ENCODE measurements at places on chromosomes 7 and 10.

DNA sequence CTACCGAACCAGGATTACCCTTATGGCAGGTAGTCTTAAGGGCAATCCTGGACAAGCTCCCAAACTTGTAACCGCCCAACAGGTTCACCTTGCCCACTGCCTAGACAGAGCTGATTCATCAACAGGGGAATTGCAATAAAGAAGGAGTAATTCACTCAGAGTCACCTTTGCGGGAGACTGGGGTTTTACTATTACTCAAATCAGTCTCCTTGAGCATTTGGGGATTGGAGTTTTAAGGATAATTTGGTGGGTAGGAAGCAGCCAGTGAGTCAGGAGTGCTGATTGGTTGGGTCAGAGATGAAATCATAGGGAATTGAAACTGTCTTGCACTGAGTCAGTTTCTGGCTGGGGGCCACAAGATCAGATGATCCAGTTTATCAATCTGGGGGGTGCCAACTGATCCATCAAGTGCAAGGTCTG, 25.3 kb downstream of the HK1 start:
- DNase-seq, result no peak

GRCh38 chr10:36256166-36256565, 614.1 kb upstream of the FZD8 start:
- no peak for DNase-seq

- DNase-seq, result no peak
These were observed 35.6 kb upstream of the CNPY1 start for GRCh38 chr7:155581954-155582353.

GRCh38 chr7:128351296-128352152, 7.8 kb upstream of the RBM28 start:
- DNase-seq, result no peak

DNA sequence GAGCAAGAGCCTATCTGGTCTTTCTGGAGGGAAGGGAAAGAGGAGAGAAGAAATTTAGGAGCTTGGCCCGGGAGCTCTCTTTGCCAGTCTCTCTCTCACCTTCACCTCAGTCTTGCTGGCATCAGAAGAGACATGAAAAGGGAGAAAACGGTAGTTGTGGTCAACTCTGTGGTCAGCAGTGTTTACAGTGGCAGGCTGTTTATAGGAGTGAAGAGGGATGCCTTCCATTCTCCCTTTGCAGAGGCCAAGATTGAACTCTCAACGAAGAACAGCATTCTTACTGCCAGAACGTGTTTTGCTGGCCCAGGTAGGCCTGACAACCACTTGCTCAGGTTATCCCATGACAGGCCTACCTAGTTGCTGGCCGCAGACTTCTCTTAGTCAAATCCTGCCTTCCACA, 133.3 kb downstream of the CCDC3 start:
- no peak for DNase-seq

GRCh38 chr10:123567984-123568739, 98.0 kb upstream of the GPR26 start:
- no peak for DNase-seq

DNA sequence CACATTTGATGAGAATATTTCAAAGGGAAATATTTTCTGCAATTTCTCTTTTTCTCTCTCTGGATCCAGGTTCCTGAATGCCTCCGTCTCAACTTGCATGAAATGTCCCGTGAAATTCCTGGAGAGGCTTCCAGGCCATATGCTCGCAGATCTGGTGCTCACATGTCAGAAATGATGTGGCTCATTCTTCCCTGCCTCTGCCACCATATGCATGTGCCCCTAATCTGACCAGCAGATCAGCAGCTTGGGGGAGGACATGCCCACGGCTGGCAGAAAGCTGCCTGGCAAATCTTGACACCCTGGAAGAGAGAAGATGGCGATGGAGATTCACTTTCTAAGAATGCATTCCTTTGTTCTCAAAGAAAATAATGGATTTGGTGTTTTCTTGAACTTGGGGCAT, 490.7 kb downstream of the RPS24 start:
- no peak for DNase-seq

- no peak for DNase-seq
These were observed 289.7 kb downstream of the PLXDC2 start for GRCh38 chr10:20105931-20106330.

DNA sequence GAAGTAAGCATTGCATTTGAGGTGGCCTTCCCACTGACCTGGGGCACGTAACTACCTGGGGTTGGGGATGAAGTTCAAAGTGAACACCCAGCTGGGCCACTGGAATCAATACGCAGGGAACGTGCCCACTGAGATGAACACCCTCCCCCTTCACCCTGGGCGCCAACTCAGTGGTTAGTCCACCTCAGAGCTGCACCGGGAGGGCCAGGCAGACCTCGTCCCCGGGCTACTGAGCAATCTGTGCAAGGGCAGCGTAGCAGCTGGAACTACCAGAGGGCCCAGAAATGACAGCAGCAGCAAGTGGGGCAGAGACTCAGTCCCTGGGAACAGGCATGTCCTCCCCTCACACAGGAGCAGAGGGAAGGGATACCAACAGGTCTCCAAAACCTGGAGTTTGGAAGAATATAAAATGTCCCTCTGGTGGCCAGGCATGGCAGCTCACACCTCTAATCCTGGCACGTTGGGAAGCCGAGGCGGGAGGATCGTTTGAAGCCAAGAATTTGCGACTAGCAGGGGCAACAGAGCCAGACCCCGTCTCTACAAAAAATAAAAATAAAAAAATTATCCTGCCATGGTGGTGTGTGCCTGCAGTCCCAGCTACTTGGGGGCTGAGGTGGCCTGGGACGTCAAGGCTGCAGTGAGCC, 143.9 kb downstream of the SH3PXD2A start:
- DNase-seq, result no peak

GRCh38 chr10:21368728-21369425, 156.6 kb downstream of the SKIDA1 start:
- DNase-seq, result no peak

DNA sequence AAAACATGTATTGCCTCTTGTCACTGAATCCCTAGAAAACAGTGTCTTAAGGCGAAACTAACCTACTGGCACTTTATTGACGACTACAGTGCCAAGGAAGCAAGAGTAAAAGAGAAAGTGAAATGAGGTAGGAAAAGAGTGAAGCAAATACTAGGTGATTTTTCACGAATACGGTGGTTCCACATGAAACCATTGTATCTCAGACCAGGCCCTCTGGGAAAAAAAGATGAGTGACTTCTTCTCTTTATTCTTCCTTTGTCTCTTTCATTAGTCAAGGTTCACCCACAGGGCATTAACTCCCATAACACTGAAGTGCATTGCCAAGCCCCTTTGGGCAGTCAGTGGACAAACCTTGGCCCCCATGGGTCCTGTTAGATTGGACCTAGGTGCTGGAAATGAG, 16.2 kb upstream of the MACC1 start:
- DNase-seq, result no peak

- no peak for DNase-seq
These were observed 1284.3 kb downstream of the XPNPEP1 start for GRCh38 chr10:108639010-108639409.

GRCh38 chr10:24118246-24118645, 90.7 kb upstream of the KIAA1217 start:
- no peak for DNase-seq
